Iris pigment epithelial cell (primary cell): ENCODE measurements at places on chromosomes 4 and X.

DNA sequence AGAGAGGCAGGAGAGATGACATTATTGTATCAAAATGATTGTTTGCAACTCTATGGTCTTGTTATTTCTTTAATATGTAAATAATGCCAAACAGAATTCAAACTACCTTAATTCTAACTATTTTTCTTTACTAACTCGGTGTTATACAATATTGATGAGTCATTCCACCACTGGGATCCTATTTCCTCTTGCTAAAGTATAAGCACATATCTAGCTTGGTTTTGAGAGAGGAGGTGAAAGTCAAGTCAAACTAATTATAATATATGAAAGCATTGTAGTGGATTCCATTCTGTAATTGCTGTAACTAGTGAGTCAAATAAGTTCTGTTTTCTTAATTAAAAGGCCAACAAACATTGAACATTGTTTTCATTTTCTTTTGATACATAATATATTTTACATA is 837.6 kb downstream of the PDHA2 start:
- DNase-seq: peak; percentile 80

DNA sequence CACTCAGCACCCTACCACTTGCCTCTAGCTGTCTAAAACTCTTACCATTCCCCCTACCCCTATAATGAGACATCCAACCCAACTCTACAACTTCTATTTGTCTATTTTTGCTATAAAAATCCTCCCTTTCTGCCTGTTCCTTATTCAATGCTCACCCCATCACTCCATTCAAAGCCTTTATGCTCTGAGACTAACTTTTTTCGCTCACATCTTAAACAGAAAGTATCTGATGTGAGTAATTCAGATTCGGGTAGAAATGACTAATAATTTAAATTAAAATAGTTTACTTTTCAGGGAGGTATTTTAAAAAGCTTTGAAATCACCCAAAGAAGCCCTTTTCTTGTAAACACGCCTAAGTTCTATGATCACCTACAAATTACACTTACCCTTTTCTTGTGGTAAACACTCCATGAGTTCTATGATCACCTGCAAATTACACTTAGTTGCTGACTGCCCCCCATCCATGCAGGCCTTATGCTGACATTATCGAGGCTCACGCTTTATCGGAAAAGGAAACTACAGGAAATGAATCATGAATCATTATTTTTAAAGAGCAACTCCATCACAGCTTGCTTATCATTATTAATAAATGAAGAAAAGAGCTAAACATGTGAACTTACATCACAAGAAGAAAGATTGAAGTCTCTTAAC is 168.7 kb upstream of the PPP1R2C start:
- DNase-seq: no peak

- DNase-seq: peak; percentile 71
Observed at GRCh38 chr4:110020139-110020538, 107.5 kb downstream of the EGF start.

DNA sequence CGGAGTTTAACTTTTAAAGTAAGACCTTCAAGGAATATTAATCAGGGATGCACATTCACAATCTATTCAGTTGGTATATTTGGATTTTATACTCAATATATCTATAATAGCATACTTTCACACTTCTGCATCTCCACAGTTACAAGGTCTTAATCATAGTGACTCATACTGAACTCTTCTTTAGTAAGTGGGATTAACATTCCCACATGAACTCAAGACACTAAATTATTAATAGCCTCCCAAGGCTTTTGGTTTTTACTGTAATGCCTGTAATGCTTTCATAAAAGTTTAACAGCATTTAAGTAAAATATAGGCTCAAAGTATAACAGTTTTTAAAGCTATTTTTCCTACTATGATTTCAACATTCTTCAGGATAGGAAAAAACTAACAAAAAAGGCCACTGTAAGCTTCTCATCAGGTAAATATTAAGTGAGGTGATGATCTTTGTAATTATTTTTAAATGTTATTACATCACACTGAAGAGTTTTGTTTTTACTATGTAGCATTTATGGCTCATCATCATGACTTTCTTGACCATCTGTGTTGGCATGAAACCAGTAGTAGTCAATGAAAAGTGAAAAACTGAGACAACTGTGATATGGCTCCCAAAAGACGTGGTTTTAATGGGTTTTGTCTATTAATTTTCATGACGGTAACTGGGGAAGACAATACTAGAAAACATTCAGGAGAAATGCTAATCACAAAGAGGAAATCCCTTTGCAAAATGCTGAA is 91.5 kb upstream of the GALNT7 start:
- DNase-seq: peak; percentile 50

GRCh38 chr4:45063696-45064095 is 337.3 kb upstream of the GNPDA2 start:
- DNase-seq: no peak

DNA sequence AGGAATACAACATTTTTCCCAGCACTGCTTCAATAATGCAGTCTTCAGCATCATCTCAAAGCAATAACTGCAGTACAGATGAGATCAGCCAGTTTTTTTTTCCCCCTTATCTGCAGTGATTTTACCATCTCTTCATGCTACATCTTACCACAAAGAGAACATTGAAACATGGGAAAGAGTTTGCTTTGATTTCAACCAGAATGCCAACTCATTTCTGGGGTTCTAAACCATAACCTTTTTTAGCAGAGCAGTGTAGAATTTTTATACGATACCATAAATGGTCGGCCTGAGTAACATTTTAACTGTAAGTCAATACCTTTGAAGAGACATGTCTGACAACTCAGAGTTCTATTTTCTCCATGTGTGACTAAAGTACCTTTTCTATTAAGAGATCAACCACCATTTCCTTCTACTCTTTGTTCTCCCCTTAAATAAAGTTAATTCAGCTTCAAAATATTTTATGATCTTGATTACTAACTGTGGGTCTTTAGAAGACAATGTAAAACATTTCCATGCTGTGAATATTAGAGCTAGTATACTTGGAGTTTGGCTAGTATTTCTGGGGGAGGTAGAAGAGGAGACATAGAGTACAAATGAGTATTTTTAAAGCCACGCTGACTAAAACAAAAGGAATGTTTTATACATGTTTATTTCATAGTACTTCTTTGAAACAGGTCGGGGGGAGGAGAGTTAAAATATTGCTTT is 69.1 kb downstream of the TET2 start:
- peak; percentile 42 for DNase-seq

DNA sequence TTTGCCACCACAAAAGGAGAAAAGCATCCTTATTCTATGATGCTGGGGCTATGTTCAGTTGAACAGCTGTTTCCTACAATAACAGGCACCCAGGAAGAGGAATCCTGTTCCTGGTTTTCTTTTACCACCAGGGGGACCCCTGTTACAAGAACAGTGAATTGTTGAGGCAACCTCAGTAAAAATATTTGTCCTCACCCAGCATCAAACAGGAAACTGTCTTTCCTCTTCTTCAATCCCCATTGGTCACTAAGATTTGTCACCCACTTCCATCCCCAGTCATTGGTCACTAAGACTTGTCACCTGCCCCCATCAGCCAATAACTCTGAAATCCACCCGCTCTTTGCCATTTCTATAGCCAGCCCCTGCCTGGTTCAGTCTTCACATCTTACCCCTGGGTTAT is 143.5 kb upstream of the GALNT7 start:
- DNase-seq: peak; percentile 79

DNA sequence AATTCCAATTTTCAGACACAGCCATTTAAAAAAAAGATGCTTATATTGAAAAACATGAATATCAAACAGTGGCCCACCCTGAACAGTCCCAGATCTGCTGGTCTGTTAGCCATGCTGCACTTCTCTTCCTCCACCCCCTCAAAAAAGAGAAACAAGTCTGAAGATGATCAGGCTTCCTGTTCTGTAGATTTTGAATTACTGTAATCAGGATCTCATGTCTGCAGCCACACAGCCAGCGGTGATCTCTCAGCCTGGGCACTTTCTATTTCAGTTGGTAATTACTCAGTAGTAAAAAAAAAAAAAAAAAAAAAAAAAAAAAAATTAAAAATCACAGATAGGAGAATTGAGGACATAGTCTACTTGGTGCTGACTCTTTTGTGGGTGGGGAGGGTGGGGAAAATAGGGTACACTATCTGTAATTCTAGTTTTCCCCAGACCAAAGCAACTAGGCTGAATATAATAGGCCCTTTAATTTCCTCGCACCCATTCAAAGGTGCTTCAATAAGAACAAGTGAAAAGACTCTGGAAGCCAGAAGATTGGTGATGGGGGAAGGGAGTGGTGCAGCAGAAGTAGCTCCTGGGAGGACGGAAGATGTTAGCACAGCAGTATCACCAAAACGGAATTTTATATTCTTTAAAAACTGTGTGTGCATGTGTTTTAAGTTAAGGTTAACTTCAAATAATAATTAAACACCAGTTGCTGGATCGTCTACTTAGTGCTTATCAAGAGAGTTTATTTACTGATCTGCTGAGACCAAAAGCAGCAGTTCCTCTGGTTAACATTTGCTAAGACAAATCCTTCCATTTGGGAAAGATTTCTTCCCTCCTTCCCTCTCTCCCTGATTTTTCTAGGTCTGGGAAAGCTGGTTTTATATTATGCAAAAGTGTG is 47.0 kb downstream of the SPRY1 start:
- DNase-seq: peak; percentile 24

DNA sequence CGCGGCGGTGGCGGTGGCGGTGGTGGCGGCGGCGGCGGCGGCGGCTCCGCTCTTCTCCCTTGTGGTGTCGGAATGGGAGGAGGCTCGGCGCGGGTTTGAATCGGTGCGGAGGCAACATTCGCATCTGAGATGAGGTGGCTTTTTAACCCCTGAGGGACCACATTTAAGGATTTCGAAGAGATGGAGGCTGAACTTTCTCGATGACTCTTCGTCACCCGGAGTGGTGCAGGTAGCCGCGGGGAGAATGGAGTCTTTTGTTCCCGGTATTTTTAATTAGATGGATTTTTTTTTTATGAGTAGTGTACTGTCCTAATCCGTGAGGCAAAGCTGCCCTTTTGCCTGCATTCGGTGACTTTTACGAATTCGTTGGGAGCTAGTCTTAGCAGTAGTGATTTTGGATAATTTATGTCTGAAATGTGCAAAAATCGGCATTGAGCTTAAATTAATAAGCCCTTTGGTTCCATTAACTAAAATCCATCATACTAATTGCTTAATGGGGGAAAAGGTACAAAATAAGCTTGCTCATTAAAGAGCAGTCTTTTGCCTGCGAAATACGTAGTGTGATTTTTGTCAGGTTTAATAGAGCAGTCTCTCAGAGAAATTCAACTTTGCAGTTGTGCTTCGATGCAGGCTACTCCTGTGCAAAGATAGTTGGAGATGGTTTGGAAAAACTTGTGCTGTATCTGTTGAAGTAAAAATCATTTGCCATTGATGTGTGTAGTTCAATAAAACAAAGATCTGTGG is 206.2 kb downstream of the TENM3 start:
- DNase-seq: peak; percentile 56
